ENCODE measurements at places on chromosomes 7 and 10. TPM values are rescaled to one million over a fixed set of nuclear protein-coding genes. Genes with fewer than 3 reads are reported as not detected.

The PLEKHS1 gene
- total RNA-seq, result not detected

The C10orf90 gene
- not detected for total RNA-seq

The WNT8B gene
- total RNA-seq, result not detected

The NPM3 gene
- 72.0 TPM for total RNA-seq

The KIAA1549 gene
- total RNA-seq, result 8.7 TPM

Measured in glomerular endothelial cell (primary cell).